ENCODE measurements at places on chromosomes 6 and 20. TPM values are rescaled to one million over a fixed set of nuclear protein-coding genes. Genes with fewer than 3 reads are reported as not detected.

Gene LGSN
- total RNA-seq, result not detected

Gene DNAH8
- total RNA-seq, result 0.08 TPM

Gene NEDD9
- 0.33 TPM for total RNA-seq

- DNase-seq, result no peak
Measured at GRCh38 chr6:114997813-114998292, 655.0 kb upstream of the HS3ST5 start.

GRCh38 chr20:44970243-44970757 lies 4.0 kb downstream of the STK4 start:
- DNase-seq, result no peak

DNA sequence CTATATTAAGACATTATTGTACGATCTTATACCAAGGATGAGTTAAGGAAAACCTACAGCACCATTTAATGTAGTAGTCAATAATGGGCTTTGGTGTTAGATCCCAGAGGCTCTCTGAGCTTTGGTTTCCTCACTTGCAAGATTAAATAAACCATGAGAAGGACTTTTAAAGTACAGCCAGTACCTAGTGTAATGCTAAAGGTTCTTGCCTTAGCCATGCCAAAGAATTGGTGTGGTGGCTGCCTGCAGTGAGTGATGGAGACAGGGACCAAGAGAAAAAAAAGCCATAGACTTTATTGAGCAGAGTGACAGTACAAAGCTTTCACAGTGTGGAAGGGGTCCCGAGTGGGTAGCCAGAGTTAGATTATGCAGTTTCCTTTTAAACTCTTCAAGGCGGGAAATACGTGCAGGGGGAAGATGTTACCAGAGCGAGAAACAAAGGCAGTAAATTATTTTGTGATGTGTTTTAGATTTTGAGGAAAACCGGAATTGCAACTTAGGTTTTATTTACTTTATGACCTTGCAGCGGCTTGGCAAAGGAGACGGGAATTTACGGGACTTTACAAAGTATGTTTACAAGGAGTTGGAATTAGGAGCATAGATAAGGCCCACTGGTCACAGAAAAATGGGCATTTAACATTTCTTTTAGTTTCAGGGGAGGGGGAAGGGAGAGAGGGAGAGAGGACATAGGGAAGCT lies 100.4 kb downstream of the MYO6 start:
- DNase-seq, result no peak

DNA sequence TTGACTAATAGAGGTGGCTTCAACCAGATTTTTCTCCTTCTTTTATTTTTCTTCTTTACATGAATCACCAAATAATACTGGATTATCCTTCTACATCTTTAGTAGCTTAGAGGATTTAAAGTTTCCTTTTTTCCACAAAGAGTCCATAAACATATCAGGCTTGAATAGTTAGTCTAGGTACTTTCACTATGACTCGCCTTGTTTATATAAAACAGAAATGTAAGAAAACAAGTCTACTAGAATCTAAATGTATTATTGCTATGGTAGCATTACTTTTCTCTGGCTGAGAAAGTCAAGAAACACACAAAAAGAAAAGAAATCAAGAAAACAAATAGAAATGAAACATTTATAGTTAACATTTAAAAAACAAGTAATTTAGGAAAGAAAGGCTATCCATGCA lies 215.2 kb downstream of the PTPRK start:
- DNase-seq, result no peak

DNA sequence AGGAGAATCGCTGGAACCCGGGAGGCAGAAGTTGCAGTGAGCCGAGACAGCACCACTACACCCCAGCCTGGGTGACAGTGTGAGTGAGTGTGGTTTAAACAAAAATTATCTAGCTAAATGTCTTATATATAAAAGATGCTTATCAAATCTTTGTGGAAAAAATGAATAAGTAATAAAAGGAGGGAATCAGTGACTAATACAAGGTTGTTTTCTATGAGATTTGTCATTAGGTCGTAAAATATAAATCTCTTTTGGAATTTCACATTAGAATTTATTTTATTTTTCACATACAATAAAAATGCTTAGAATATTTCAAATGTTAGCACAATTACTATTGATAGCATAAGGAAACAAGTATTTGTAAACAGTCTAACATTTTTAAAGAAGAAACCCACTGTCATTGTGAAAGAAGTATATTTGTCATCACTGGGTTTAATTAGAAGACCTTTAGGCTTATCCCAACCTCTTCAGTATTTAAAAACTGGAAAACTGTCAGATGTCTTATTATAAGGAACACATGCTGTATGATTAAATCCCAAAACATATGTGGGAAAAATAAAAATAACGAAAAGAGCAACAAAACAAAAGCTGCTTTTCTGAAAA lies 47.1 kb downstream of the ASCC3 start:
- DNase-seq, result no peak

- no peak for DNase-seq
Measured at GRCh38 chr20:44357020-44357419, 1.5 kb downstream of the HNF4A start.

DNA sequence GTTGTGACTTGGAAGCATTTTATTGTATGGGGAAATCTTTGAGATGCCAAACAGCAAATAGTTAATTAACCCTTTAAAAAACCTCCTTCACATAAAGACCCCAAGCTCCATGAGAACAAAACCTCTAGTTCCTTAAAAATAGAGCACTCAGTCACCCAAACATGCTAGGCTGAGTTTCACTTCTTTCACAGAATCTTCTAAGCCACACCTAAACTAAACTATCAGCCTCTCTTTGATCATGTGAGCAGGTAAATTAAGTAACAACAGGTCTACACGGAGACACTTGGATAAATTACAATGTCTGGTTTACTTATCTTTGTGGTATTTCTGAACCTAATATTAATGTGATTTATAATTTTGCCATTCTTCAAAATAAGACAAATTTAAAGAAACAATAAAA lies 205.2 kb upstream of the MARCKS start:
- no peak for DNase-seq

Measured in fibroblast of the aortic adventitia (primary cell).